ENCODE measurements at places on chromosomes 5 and 9.

DNA sequence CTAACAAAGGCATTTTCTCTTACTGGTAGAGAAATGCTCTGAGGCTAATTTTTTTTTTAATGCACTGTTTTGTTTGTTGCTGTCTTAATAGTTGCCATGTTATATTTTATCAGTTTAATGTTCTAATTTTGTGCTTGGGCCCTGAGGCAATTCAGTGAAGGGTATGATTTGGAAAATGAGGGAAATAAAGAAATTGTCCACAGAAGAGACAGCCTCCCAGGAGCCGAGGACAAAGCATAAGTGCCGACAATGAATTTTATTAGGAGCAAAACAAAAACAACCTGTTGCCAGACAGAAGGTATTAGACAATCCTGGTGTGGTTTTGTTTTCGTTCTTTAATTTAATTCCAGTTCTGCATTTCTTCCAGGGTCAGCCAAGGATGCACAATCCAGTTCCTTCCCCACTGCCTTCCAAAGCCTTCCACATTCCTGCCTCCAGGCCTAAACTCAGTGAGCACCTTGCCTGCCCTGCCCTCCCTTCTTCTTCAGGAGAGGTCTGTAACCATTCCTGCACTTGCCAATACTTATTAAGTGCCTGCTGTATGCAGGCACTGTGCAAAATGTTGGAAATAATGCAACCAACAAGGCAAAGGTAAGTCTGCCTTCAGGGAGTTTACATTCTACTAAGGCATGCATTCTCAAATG lies 4.3 kb upstream of the TCOF1 start:
- no peak for DNase-seq

- no peak for DNase-seq
Observed at GRCh38 chr5:179327021-179327735, 18.1 kb downstream of the ADAMTS2 start.

DNA sequence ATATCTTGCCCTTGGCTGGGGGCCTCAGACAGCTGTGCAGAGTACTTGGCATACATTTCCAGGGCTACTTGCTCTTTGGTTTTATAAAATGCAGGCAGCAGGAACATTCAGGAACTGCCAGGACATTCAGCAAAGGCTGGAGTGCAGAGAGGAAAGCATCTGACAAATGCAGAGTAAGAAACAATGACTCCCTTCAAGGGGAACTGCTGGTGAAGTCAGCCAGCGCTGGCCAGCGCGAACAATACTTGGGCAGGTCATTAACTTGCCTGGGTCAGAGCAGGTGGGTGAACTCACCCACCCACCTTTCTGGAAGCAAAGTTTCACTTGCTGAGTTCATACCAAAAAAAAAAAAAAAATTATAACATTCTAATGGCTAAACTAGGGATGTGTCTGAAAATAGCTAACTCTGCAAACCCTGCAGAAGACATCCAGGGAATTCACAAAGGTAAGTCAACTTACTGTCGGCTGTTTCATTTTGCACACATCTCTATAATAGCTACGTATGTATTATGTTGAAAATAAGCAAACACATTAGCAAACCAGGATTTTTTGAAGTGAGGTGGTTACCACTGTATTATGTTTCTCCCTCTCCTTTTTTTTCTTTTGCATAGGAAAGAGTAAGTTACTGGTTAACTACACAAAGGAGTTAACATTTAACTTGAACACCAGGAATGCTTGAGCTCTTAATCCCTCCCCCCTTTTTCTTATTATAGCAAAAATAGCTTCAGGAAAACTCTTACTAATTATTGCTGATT lies 152.2 kb downstream of the GLIS3 start:
- no peak for DNase-seq

GRCh38 chr5:128539038-128539429 lies 989 bp upstream of the FBN2 start:
- no peak for DNase-seq

GRCh38 chr9:137083394-137084004 lies 3.3 kb upstream of the MAN1B1 start:
- DNase-seq: no peak

DNA sequence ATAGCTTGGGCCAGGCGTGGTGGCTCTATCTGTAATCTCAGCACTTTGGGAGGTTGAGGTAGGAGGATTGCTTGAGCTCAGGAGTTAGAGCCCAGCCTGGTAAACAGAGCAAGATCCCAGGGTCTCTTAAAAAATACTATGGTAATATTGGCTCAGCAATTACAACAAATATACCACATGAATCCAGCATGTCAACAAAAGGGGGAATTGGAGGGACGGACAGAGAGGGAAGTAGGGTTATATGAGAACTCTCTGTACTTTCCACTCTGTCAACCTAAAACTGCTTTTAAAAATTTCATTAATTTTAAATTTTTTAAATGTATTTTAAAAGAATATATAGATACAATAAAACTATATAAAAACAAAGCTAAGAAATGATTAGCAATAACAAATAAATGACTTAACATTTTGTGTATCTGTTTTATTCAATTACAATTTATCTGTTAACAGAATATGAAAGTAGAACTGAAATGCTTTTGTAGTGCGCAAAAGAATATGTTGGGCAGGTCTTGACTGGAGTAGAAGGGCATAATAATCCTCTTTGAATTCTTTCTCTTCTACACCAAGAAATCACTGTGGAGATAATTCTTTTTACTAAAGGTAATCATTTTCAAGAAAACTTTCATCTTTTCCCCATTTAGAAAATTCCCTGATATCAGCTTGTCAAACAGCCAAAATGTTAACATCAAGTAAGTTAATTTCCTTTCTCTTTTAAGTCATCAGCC lies 12.9 kb upstream of the CDC42SE2 start:
- DNase-seq: no peak

GRCh38 chr5:77086689-77087483 lies at the start of gene ZBED3:
Gene ZBED3, minus strand, starts transcription at chr5:77087285. Its CDS starts 9,407 bp downstream, at chr5:77077878.
- no peak for DNase-seq

Data from esophagus squamous epithelium (tissue), 5 donors.